ENCODE measurements at places on chromosomes 16 and 17. TPM values are rescaled to one million over a fixed set of nuclear protein-coding genes. Genes with fewer than 3 reads are reported as not detected.

FBXW10B gene
- not detected for total RNA-seq

MGAT5B gene
- 0.40 TPM for total RNA-seq

PYDC1 gene
- not detected for total RNA-seq

PDILT gene
- not detected for total RNA-seq

ABCC11 gene
- total RNA-seq: not detected

DOC2B gene
- 12.2 TPM for total RNA-seq

HAP1 gene
- not detected for total RNA-seq

ITGA2B gene
- 0.42 TPM for total RNA-seq

PPP1R1B gene
- total RNA-seq: 14.8 TPM

PTGES3L gene
- 7.8 TPM for total RNA-seq

TSEN54 gene
- total RNA-seq: 14.5 TPM

SULT1A2 gene
- total RNA-seq: 1.3 TPM

KRT39 gene
- not detected for total RNA-seq

PLA2G10 gene
- not detected for total RNA-seq

MMP25 gene
- total RNA-seq: 0.13 TPM

C16orf96 gene
- total RNA-seq: not detected

PRDM7 gene
- not detected for total RNA-seq

WSB1 gene
- 84.1 TPM for total RNA-seq

UTP4 gene
- 23.3 TPM for total RNA-seq

GPR142 gene
- total RNA-seq: not detected

PDE6G gene
- not detected for total RNA-seq

AATK gene
- 24.6 TPM for total RNA-seq

TERB1 gene
- not detected for total RNA-seq

IL17C gene
- not detected for total RNA-seq

FOXN1 gene
- total RNA-seq: not detected

EXOC3L1 gene
- 2.5 TPM for total RNA-seq

KRTAP4-9 gene
- not detected for total RNA-seq

HOXB8 gene
- not detected for total RNA-seq

GCGR gene
- total RNA-seq: not detected

TMEM98 gene
- 73.4 TPM for total RNA-seq

MYO15B gene
- 51.4 TPM for total RNA-seq

P2RX5 gene
- 0.19 TPM for total RNA-seq

GTF3C1 gene
- total RNA-seq: 54.4 TPM

OTOP3 gene
- not detected for total RNA-seq

CPSF4L gene
- total RNA-seq: not detected

All from esophagus muscularis mucosa (tissue), 4 donors.